AG04450 (cell line): ENCODE measurements at places on chromosomes 3 and 15.

GRCh38 chr3:63921741-63922482 is 9.7 kb upstream of the SCAANT1 start:
- no peak for DNase-seq

DNA sequence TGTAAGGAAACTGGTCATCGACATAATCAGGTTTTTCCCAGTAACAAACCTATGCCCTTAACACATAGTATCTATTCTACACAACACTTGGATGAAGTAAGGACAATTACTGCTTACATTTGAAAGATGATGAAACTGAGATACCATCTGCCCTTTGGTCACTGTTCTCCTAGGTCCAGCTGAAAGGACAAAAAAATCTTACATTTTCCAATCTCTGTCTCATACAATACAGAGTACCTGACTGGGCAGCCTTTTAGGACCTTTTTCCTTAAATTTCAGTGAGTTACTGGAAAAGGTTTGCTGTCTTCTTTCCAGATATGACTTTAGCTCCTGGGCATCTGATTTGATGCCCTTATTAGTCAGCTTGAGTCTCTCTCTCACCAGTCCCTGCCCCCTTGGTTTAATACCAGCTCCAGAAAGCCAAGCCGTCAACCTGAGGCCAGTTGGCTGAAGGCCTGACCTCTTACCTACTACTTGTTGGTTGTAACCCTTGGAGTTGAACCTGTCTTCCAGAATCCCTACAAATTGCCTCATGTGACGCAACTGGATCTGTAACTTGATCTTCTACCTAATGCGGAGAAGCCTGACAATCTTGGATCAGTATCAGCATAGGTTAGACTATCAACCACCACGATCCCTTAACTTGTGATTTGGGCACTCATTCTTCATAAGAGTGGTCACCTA is 355.3 kb upstream of the ZNF385D start:
- no peak for DNase-seq

GRCh38 chr3:64441861-64442260 is 216.6 kb upstream of the PRICKLE2 start:
- DNase-seq: no peak

DNA sequence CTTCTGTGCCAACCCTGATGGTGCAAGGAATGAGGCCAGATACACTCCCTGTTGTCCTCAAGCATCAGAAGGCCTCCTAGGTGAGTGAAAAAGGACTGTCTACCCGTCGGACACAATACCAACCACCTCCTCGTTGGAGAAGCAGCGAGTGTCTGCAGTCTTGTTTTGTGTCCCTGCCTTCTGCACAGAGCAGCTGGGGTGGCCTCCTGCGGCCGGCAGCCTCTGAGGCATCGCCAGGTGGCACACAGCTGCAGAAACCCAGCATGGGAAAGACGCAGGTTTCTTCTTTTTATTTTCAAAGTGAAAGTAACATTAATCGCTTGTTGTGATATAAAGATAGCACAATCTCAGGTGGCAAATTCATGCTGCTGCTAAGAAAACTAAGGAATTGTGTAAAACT is 509.9 kb downstream of the OCA2 start:
- DNase-seq: no peak

DNA sequence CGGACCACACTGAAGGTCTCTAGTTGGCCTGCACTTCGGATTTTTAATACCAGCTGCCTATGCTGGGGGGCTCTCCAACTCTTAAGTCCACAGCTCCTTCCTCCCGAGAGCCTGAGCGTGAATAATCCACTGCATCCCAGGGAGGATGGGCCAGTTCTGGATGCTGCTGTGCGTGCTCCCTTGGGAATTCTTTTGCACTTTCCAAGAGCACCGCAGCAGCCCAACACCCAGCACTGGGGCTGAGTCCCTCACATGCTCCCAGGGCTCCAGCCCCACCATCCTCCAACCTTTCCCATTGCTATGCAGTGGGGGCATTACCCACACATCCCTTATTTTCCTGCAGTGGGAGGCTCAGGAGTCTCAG is 136.4 kb upstream of the IQSEC1 start:
- DNase-seq: no peak

DNA sequence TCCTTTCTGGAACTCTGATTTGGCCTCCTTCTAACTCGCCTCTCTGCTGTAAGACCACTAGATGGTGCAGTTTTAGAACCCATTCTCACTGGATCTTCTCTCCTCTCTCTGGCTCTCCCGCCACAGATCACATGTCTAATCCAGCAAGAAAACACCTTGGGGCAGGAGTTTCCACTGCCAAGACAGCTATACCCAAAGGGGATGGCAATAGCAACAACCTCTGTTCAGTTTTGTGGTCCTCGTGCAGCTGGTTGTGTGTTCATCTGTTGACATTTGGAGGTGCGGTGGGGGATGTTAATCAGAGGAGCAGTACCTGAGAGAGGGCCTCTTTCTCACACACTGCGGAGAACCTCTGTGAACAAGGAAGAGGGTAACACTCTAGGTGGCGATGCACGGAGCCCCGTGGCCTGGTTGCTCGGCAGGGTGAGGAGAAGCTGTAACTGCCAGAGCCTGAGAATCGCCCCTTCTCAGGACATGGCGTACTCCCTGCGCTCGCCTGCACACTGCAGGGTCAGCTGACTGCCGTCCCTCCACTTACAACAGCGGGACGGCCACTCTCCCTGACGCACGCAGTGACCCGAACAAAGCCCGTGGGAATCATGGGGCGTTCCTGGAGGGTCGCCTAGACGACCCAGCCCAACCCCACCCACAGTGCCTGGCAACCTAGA is at the start of gene TEX55:
TSS of gene TEX55 (plus strand) at position 666 of the 668 bp plus-strand sequence. CDS start 25 bp downstream, outside the sequence.
- DNase-seq: peak; percentile 36

GRCh38 chr15:69138963-69139362 is 21.5 kb upstream of the GLCE start:
- DNase-seq: no peak

- no peak for DNase-seq
These were observed 922.9 kb downstream of the SI start for GRCh38 chr3:164155400-164155799.

GRCh38 chr3:186109897-186110803 is 1.3 kb upstream of the ETV5 start:
- no peak for DNase-seq

DNA sequence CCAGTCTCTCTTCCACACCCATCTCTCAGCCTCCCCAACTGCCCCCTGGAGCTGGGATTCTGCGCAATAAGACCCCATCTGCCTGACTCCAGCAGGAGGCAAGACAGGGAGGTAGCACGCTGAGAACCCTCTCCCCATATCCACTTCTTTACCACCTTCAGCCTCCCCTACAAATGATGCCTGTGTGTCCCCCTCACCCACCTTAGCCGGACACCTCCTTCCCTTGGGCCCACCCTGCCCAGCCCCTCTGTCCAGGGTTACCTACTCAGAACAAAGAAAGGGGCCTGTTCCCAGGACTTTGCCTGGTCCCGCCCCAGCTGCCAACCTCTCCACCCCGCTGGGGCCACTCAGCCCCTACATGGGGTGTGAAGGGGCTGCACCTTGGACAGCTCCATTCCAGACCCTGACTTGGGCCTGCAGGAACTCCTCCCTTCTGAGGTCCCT is 40.8 kb upstream of the ATP2B2 start:
- DNase-seq: no peak

DNA sequence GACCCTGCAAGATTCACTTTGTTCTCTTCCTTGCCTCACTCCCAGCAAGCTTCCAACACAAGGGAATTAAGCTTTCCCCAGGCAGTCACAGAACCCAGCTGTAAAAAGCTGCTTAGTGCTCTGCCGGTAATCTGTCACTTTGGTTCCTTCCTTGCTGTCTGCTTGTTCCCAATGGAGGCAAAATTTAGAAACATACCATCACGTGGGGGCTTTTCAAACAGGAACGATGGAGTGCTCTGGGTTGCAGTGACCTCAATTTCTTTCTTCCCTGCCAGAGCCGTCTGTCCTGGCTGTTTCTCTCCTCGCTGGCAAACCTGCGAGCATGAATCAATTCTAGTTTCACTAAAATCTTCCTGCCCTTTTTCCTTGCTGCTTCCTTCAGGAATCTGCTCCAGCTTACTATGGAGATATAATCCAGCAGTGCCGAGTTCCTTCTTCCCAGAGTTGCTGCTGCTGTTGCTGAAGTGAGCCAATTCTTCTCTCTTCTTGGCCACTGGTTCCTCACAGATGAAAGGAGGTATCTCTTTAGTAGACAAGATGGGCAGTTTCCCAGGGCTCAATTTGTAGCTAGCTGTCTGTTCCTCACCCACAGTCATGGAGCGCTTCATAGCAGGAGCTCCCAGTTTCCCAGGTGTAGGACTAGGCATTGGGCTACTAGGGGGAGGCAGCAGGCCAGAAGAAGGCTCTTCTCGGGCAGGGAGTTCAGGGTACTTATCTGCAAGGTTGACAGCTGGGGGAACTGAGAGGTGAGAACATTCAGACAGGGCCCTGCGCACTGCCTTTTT is 88.1 kb downstream of the DHX30 start:
- no peak for DNase-seq
